ENCODE measurements at places on chromosomes 11 and 22.

DNA sequence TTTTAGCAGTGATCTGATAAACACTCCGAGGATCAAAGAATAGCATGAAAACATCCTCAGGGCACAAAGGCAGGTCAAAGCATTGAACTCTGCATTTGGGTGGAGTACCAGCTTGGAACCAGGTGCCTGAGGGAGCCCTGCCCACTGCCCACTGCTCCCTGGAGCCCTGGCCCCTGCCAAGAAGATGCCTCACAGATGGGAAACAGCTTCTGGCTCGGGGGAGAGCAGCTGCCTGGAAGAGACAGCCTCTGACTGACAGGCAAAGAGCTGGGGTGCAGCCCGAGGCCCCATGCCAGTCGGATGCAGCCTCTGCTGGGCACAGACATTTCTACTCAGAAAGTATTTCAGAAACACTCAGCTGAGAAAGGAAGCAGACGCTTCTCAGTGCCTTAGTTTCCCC lies 13.2 kb downstream of the LMO1 start:
- DNase-seq, result no peak

DNA sequence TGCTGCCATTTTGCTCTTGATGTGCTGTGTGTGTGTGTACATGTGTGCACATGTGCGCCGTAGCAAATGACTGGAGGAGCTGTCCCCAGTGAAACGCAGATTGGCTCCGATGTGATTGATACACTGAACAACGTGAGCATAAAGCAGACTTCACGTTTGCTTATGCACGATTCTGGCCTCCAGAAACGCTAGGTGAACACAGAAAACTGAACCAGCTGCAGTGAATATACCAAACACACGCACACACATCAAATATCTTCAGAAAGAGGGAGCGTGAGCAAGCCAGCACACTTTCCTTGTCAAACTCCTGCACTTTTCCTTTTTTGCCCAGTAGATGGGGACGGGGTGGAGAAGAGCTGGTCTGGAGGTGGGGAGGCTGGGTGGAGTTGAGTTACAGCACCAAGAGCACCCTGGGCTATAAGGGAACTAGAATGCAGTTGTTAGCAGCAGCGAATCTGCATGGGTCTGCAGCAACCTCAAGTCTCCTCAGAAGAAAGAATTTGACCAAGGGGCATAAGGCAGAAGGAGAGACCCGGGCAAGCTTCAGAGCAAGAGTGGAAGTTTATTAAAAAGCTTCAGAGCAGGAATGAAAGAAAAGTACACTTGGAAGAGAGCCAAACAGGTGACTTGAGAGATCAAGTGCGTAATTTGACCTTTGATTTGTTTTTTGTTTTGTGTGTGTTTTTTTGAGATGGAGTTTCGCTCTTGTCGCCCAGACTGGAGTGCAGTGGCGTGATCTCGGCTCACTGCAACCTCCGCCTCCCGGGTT lies 77.8 kb upstream of the CADM1 start:
- DNase-seq, result no peak

- DNase-seq, result no peak
Observed at GRCh38 chr11:47061429-47062178, 115.1 kb downstream of the ARFGAP2 start.

DNA sequence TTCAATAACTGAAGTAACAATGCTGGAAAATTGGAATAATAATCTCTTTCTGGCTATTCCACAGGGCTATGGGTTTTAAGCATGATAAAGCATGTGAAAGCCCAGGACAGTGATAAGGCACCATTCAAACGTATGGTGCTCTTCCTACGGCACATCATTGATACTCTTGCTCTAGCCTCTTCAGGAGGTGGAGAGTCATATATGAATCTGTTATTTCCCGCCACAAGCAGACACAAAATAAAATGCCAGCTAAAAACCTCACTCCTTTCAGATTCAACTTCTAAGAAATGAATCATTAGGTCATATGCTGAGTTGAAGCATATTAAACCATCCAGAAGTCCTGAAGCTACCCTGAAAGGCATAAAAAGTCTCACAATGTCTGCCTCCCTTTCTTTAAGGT lies 49.9 kb downstream of the FZD4 start:
- no peak for DNase-seq
